Activated CD4-positive, alpha-beta T cell treated with anti-CD3 and anti-CD28 coated beads for 36 hours (primary cell): ENCODE measurements at places on chromosomes 3 and 15. TPM values are rescaled to one million over a fixed set of nuclear protein-coding genes. Genes with fewer than 3 reads are reported as not detected.

GRCh38 chr3:98945101-98945524 is 43.6 kb upstream of the DCBLD2 start:
- no peak for DNase-seq

- DNase-seq, result no peak
These were observed 33.4 kb downstream of the EIF3J start for GRCh38 chr15:44570361-44570760.

GRCh38 chr3:174440741-174441587 is 418.2 kb upstream of the NAALADL2 start:
- peak; percentile 82 for DNase-seq

GRCh38 chr3:152156880-152157279 is 111.8 kb upstream of the MBNL1 start:
- no peak for DNase-seq

DNA sequence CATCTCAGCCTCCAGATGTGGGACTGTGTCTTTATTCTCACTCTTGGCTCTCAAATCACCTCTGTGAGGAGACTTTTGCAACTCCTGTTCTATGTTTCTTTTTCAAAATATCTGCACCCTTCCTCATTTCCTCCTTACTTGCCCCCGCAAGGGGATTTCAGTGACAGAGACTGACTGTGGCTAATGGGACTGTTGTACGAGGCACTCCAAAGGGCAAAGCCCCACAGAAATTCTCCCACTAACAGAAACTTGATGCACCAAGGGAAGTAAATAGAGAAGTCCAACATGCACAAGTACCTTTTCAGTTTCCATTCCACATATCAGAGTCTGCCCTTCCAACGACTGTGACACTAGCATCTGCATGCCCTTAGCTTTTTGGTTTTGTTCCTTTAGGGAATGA is 69.7 kb downstream of the LRRK1 start:
- DNase-seq, result no peak

GRCh38 chr15:63396152-63396928 is 14.7 kb upstream of the CA12 start:
- DNase-seq, result no peak

DNA sequence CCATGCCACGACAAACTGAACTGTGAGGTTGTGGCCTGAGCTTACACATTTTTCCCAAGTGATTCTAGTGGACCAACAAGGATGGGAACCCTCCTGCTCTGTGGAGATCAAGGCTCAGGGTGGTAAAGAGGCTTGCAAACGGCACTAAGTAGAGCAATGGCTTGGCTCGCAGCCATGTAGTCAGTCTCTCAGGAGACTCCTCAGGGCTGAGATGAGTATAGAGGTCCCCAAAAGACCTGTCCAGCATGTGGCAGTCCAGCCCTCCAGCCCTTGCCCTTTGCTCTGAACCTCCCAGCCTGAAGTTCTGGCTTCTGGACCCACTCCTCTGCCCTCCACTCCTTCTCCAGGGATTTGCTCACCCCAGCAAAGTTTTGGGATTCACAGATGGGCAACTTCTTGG is 8.3 kb upstream of the CAMP start:
- DNase-seq, result no peak

- DNase-seq, result no peak
These were observed 866.3 kb downstream of the ROBO2 start for GRCh38 chr3:77906102-77906709.

The ADAM10 gene
- 82.0 TPM for total RNA-seq

The APBA2 gene
- 12.8 TPM for total RNA-seq

The MAP1A gene
- 1.3 TPM for total RNA-seq

The KIAA1143 gene
- total RNA-seq, result 40.2 TPM

The CMC1 gene
- 28.3 TPM for total RNA-seq

The ADGRG7 gene
- not detected for total RNA-seq

The PATL2 gene
- total RNA-seq, result 11.2 TPM
